Activated gamma-delta T cell (primary cell): ENCODE measurements at places on chromosomes 7 and 10.

DNA sequence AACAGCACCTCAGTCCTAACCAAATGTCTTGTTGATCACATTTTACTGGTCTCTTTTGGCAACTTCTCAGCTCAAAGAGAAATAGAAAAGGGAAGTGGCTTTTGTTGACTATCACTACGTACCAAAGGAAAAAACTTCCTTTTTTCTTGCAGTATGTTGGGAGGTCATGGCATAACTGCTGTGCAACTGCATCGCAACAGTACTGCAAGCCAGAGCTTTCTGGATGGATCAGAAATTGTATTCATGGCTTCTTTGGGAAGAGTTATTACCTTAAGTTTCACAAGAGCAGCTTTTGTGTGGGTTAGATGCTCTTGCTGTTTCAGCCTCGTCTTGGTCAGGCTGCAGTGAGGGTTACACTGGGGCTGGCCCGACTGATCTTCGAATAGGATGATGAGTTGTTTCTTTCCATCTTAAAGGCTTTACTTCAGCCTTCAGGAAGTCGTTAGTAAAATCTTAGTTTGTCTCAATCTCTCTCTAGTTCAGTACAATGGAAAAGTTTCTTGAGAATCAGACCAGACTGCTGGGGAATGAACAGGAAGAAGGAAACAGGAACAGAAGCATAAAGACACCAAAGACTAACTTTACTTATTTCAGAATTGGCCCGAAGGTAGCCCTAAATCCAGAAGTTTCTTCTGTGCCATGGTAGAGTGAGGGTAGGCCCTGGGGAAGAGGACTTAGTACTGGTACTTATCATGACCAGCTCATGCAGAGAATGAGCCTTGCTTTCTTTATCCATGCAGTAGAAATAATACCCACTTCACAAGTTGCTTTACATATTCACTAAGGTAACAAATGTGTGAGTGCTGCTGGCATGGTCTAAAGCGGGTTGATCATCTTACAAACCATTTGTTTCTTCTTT lies 153.6 kb downstream of the CELF2 start:
- no peak for DNase-seq

DNA sequence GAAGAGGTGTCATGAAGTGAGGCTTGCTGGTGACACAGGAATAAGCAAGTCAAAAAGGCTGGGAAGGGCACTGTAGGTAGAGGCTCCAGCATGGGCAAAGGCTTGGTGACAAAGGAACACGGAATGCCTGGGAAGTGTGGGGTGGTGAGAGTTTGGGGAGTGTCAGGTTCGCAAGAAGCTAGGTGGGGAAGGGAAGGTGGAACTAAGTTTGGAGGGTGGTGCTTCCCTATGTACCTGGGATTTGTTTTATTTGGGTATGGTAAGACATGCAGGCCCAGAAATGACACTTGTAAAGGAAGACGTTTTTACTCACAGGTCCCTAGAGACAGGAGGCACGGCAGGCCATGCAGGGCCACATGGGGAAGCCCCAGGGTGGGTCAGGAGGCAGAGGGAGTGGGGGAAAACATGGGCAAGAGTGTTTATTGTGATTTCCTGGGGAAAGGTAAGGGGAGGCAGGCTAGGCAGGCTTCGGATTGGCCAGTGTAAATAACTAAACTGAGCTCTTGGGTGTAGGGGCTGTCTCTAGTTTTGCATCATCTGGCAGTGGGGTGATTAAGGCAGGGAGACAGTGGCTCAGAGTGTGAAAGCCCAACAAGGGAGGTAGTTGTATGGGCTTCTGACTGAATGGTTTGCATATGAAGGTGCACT lies 52.1 kb downstream of the SH2D4B start:
- no peak for DNase-seq

DNA sequence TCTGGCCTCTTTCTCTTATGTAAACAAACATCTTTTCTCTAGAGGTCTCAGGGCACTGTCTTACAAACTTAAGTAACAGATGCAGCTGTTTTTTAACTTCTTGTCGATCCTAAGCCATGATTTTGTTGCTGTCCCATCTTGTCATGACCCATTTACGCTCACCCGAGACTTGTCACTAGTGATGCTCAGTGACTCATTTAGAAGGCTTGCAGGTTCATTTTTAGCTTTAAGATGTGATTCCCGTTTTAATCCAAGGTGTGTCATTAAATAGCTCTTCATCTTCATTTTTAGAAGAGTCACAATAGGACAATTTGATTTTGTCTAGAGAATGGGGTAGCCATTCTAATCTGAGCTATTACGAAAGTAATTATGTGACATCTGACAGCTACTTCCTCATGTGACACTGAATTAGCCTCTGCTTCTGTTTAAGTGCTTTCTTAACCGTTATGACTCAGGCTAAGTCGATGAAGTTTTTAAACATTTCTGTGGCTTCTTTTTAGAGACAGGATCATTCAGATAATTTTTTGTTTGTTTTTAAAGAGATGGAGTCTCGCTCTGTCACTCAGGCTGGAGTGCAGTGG lies 42.7 kb downstream of the SPDYE5 start:
- DNase-seq = no peak

DNA sequence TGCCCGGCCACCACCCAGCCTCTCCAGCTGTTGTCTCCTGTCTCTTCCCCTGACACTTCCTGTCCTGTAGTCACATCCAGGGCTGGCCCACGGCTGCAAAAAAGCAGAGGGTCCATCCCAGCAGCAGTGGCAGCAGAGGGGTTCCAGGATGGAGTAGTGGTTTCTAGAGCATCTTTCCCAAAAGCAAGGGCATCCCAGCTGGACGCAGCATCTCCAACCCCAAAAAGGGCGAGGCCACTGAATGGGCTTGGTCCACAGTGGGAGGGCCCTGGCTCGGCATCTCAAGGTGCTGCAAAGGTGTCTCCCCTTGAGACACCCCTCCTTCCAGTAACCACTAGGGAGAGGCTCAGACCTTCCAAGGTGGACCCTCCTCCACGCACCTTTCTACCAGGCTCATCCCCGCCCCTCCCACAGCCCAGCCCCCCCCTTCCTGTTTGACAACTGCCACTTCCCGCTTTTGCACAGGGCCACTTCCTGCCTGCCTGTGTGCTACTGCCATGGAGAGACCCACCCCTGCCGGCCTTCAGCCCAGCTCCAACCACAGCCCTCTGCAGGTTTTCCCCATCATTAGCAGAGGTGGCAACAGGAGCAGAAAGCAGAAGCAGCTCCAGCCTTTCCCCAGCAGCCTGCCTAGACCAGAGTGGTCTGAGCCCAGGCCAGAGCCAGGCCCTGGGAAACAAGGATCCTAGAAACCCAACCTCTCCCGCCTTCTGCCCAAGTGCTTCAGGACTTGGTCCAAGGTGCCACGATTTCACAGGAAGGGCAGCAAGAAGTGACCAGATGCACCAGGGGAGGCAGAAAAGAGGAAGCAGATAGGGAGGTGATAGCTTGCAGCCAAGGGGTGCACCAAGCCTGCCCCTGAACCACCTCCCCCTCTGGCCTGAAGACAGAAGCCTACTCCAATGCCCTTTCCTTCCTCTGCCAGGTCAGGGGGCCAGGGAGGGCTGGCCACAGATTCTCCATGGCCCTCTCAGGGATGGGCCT lies 8.6 kb downstream of the CAMK2G start:
- DNase-seq = peak; percentile 23

DNA sequence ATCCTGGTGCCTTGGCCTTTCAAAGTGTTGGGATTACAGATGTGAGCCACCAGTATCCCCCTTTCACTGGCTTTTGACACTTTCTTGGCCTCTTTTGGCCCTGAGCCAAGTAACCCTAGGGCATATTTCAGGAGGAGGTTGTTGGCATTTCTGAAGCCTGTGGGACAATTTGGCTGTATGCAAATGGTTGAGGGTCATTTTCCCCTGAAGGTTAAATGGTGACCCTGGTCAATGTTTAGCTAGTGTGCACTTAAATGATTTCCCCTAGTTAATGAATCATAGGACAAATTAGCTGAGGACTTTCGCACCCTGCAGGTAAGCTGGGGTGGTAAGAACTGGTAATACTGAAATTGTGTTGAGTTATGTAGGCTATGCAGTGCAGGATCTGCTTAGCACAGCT lies 660.5 kb downstream of the LRMDA start:
- DNase-seq = no peak

- no peak for DNase-seq
Observed at GRCh38 chr7:100426516-100426915, 2.0 kb downstream of the ZCWPW1 start.

GRCh38 chr7:12694817-12695216 lies 7.4 kb downstream of the ARL4A start:
- no peak for DNase-seq

- DNase-seq = no peak
Observed at GRCh38 chr7:48033922-48034321, 1.4 kb upstream of the C7orf57 start.

GRCh38 chr7:17131983-17132655 lies 166.3 kb upstream of the AHR start:
- DNase-seq = no peak

GRCh38 chr7:13731643-13732042 lies 257.8 kb downstream of the ETV1 start:
- DNase-seq = no peak

- DNase-seq = no peak
Observed at GRCh38 chr10:31914370-31914769, 14.3 kb downstream of the ARHGAP12 start.

DNA sequence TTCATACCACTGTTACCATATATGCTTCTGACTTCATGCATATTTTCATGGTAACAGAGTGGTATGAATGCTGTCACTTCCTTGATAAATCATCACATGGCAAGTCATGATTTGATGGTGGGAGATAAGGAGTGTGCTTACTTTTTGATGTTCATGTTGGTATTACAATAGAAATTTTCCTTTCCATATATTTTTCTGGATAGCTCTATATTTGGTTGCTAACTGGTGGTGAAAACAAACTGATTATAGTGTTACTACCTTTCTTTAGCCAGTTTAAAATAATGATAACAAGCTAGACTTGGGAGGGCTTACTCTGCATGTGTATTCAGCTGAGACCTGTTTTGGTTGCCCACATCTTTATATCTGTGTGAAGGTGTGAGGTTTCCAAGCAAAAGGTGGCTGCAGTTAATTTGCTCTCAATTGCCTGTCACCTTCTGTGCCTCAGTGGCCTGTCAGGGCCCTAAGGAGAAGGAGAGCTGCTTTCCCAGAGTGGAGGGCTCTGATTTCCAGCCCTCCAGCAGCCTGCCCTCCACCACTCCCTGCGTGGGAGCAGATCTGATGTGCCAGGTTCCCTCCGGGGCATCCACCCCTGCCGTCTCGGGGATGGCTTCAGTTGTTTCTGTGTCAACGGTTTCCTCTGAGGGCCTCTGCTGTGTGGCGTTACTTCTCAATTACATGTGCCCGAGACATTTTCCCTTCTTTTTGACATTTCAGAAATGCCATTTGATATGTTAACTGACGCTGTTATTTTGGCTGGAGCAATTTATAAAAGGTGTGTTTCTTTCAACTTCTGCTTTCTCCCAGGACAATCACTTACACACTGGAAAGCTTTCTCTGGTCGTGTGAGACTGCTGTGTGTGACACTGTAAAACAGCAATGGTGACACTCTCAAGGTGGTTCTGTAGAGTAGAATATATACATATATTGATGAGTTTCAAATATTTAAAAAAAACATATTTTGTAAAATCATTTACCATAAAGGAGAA lies 107.7 kb upstream of the KLF6 start:
- DNase-seq = no peak

DNA sequence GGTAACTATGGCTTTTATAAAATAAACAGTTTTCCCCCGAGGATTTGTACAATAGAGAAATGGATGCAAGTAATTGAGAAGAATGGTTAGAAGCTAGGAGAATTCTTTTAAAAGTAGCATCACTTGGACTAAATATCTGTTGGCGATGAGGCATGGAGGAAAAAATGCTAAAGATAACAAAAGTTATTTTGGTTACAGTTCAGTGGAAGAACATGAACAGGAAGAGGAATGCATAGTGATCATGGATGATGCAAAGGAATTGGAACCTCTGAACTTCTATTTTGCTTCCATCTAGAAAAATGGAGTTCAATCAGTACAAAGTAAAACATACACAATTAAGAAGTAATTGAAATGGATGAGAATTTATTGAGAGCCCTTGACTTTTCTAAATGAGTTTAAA lies 32.9 kb downstream of the ENTPD1 start:
- DNase-seq = no peak
